NK-92 treated with Interleukin-12 subunit alpha and Interleukin-12 subunit beta, amount 100 ng/mL, for 24 hours (cell line): ENCODE measurements at places on chromosomes 1 and 21.
A peak's percentile ranks its signal among the peaks of the same experiment; 100 is the strongest.

DNA sequence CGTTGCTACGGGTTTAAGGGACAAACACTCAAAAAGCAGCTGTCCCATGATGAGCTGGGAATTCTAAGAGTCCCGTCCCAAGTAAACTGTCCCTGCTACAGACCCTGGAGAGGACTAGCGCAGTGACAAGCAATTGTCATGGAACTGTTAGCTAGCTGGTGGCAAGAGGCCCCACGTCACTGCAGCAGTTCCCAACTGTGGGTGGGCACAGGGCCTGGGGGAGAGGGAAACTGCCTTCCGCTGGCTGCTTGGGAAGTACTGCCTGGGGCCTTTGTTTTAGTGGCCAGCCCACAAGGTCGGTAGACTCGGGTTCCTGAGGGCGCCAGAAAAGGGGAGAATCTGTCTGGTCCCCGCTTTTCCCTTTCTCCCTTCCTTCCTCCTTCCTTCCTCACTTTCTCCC lies 97.4 kb downstream of the LACTBL1 start:
- no peak for DNase-seq

GRCh38 chr1:109138358-109138757 lies 24.4 kb downstream of the ELAPOR1 start:
- no peak for DNase-seq

DNA sequence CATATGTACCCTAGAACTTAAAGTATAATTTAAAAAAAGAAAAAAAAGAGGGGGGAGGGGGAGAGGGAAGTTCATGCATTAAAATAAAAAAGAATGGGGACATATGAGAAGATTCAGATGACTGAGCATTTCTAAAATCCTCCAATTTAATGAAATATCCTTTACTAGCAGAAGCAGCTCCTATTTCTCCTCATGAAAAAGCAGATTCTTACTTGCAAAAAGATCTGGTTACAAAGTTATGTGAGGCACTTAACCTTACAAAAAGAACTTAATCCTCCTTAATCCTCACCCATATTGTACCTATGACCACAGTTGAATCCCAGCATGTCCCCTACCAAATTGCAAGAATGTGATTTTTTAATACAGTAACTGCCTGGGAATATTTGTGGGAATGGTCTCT lies 298.5 kb downstream of the SRGAP2C start:
- DNase-seq, result no peak

GRCh38 chr1:202197653-202198365 lies 4.2 kb downstream of the LGR6 start:
- DNase-seq, result no peak

- no peak for DNase-seq
Observed at GRCh38 chr1:239493811-239494414, 107.5 kb downstream of the CHRM3 start.

GRCh38 chr1:41626616-41627375 lies 142.3 kb upstream of the EDN2 start:
- DNase-seq, result no peak

GRCh38 chr21:42403611-42404231 lies at the start of gene UBASH3A:
Gene UBASH3A, plus strand, starts transcription at chr21:42403902. Its CDS starts 44 bp downstream, at chr21:42403946.
- DNase-seq, result peak; percentile 33
